ENCODE measurements at places on chromosomes 3 and 15. TPM values are rescaled to one million over a fixed set of nuclear protein-coding genes. Genes with fewer than 3 reads are reported as not detected.
A peak's percentile ranks its signal among the peaks of the same experiment; 100 is the strongest.

The SELENOS gene
- polyA plus RNA-seq: 64.1 TPM

The AGTR1 gene
- polyA plus RNA-seq: 27.4 TPM

The TXNRD3 gene
- polyA plus RNA-seq: 17.1 TPM

The ACSBG1 gene
- polyA plus RNA-seq: 1.5 TPM

The TFG gene
- polyA plus RNA-seq: 142 TPM

The SCAANT1 gene
- polyA plus RNA-seq: 1.5 TPM

The BBS4 gene
- 41.1 TPM for polyA plus RNA-seq

The PAQR9 gene
- 0.44 TPM for polyA plus RNA-seq

The RETNLB gene
- not detected for polyA plus RNA-seq

The KBTBD8 gene
- polyA plus RNA-seq: 2.0 TPM

DNA sequence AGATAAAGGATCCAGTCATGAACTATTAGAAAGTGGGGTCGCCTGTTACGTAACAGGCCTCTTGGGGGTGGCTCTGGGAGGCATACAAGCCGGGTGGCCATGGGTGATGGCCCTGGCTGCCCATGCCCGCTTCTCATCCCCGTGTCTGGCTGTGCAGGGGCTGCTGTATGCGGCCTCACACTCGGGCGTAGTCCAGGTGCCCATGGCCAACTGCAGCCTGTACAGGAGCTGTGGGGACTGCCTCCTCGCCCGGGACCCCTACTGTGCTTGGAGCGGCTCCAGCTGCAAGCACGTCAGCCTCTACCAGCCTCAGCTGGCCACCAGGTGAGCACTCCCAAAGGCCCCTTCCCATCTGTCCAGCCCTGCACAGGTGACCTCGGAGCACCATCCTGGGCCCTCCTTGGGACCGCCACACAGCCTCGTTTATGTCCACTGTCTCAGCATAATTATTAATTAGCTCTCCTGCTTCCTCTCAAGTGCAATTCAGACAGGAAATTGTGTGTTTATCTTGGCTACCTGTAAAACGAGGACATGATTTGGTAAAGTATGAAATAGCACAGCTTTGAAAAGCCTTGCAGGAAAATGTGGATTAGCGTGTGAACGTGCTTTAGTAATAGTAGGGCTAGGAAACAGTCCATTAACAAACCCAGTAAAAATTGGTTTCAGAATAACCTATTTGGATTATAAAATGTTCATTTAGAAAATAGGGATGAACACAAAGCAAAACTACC is 8.1 kb downstream of the CIB1 start:
- DNase-seq: no peak

DNA sequence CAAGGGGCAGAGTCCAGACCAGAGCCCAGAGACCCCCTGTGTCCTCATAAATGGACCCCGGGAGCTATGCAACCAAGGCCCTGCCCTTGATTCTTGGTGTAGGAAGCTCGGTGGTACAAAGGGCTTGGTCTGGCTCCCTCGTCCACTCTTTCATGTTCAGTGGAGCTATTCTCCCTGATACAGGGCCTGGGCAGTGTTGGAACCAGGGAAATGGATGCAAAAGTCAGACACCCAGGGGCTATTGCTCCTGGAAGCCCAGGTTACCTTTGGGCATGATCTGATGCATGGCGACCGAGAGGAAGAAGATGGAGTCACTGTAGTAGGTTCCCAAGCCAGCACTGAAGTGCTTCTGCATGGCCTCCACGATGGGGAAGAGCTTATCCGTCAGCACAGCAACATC is 44.5 kb downstream of the XXYLT1 start:
- DNase-seq: no peak

- no peak for DNase-seq
Measured at GRCh38 chr3:186070550-186070949, 38.3 kb downstream of the ETV5 start.

GRCh38 chr3:53718462-53718861 is 127.8 kb downstream of the CHDH start:
- DNase-seq: no peak

- DNase-seq: no peak
Measured at GRCh38 chr15:25793354-25794050, 69.6 kb downstream of the ATP10A start.

GRCh38 chr3:187929112-187929816 is 184.0 kb upstream of the BCL6 start:
- no peak for DNase-seq

DNA sequence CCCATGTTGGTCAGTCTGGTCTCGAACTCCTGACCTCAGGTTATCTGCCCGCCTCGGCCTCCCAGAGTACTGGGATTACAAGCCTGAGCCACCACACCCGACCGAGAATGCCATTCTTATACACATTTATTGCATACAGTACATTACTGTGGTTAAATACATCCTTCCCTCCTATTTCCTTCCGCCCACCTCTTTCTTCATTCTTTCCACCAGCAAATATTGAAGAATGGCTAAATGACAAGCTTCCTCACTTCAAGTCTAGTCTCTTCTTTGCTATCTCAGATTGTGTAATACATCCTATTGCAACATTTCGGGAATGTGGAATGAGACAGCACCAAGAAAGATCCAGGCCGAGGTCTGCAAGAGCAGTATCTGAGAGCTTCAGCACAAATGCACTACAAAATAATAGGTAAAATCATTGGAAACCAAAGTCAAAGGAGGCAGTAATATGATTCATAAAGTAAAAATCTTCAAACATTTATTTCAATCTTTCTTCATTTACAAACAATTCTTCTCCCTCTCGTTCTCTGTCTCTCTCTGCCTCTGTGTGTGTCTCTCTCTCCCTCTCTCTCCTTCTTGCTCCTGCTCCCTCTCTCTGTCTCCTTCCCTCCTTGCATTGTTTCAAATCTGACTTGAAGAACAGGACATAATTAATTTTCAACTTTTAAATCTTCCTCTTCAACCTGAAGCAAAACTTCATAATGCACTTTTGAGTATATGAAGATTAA is 94.7 kb upstream of the TGFBR2 start:
- no peak for DNase-seq

DNA sequence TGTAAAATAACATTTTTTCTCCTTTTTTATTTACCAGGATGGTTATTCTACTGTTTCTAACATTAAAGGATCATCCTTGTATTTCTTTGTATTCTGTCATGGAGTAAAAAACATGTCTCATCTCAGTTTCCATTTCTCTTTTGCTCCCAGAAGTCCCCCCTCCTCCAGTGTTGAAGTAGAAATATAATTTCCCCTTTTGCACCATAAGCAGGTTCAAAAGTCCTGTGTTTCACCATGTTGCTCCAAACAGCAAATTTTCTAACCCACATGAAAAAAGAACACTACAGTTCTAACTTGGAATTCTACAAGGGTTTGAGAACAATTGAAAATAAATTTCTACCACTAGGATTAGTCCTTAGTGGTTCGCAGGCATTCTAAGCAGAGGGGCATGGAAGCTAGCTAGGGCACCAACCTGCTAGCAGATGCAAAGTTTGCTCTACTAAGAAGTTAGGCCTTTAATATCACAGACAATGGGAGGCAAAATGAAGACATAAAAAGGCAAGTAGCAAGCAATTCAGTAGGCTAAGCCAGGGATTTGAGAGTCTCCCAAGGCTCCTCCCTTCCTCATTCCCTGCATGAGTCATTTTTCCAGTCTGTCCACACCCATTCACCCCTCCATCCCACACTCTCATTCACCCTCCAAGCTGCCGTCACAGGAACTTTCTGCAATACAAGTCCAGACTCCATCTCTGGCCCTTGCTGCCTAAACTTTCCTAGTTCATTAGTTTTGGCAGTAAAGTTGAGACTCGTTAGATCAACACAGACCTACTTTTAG is 2.3 kb upstream of the MBNL1 start:
- no peak for DNase-seq

DNA sequence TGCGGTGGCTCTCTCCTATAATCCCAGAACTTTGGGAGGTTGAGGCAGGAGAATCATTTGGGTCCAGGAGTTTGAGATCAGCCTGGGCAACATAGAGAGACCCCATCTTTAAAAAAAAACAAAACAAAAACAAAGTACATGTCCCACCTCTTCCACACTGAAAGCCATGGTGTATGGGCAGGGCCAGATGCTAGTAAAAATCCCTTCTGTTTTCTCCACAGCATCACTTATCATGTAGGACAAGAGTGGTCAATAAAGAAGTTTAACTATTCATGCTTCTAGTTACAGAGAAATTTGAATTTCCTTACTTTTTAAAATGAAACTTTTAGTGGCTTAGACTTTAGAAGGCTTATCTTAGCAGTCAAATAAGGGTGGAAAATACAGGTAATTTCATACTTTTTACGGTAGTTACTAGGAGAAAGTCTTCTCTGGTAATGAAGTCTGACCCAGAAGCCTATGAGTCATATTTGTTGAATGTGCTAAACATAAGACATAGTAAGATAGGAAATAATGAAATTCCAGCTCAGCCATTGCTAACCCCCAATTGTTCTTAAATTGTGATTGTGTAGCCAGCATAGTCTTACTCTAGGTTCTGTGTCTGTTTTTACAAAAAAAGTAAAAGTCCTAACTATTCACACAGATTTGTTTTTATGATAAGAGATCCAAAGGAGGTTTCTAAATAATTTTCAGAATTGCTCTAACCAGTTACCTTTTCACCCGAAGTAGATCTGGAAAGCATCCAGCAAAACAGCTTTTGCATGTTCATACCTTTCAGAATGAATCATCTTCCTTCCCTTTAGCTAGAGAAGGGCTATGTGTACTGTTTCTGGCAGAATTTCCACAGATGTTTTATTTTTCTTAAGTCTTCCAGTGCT is 16.4 kb upstream of the ZNF609 start:
- DNase-seq: no peak

GRCh38 chr3:162082516-162082915 is 585.9 kb downstream of the OTOL1 start:
- DNase-seq: no peak

DNA sequence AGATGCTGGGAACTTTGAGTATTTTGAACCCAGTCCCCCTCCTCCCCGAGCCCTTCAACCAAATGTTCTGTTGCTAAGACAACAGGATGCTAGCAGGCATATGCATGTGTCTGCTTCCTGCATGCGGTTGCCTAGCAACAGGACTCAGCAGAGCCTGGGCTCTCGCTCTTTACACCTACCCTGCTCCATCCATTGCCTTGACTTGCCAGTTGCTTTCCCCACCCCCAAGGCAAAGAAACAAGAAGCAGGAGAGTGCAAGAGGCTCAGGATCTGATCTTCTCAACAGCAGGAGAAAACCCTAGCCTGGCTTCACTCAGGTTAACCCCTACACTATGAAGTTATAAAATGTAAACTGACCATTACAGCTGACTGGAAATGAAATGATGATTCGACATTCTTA is 393.0 kb downstream of the IGSF11 start:
- DNase-seq: no peak

DNA sequence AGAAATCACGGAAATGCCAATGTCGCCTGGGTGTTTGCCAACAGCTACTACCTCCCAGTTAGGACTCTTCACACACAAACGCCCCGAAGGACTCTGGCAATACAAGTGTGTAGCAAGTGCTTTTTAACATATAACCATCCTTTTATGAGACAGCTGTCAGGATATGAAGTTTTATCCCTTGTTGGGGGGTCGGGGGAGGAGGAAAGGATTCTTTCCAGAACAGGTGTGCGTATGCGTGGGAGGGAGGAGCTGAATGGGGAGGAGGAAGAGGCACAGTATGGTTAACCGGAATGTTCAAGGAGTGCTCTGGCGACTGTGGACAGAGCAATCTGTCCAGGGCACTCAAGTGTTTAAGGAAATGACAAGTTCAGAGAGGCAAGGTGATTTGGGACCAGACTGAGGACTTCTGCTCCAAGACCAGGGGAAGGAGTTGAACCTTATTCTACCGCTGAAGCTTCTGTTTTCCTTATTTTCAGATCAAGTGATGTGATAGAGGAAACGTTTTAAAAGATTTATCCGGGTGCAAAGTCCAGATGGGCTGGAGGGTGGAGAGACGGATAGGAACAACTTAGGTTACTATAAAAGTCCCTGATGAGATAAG is 1.3 kb downstream of the TSPAN3 start:
- peak; percentile 28 for DNase-seq

DNA sequence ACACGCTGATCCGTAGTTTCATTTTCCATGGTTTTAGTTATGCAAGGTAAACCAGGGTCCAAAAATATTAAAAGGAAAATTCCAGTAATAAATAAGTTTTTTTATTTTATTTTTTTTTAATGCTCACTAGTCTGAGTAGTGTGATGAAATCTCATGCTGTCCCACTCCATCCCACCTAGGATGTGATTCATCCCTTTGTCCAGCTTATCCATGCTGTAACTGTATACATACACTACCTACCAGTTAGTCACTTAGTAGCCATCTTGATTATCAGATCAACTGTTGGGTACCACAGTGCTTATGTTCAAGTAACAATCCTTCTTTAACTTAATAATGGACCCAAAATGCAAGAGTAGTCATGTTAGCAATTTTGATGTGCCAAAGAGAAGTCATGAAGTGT is 75.2 kb downstream of the ESYT3 start:
- no peak for DNase-seq

DNA sequence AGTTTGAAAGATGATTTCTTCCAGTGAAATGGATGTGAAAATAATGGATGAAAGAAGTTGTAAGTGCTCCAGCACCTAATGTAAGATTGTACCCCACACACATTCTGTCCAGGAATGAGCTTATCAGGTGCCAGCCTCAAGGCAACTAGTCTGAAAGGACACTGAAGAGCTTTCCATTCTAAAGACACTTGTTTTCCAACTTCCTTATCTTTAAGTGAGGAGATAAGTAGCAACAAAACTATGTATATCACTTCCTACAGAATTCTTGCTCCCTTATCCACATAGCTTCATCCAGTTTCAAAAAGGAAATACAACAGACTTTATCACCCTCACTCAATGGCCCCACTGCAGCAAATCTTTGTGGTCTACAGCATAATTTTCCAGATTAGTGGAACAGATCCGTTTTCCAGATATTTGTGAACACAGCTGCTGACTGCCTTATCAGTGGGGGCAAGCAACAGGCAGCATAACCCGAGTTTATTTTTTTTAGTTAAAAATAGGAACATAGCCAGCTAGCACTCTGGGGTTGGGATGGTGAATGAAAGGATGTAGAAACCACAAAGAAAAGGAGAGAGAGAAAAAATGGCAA is 60.6 kb downstream of the CD200R1L start:
- no peak for DNase-seq

GRCh38 chr3:51862886-51863285 is 1.5 kb downstream of the IQCF2 start:
- no peak for DNase-seq

- no peak for DNase-seq
Measured at GRCh38 chr15:31361764-31362515, 35.3 kb downstream of the KLF13 start.

GRCh38 chr3:8869613-8870012 is 93.7 kb downstream of the RAD18 start:
- DNase-seq: no peak

- no peak for DNase-seq
Measured at GRCh38 chr15:74841891-74842373, 1.0 kb downstream of the ULK3 start.

DNA sequence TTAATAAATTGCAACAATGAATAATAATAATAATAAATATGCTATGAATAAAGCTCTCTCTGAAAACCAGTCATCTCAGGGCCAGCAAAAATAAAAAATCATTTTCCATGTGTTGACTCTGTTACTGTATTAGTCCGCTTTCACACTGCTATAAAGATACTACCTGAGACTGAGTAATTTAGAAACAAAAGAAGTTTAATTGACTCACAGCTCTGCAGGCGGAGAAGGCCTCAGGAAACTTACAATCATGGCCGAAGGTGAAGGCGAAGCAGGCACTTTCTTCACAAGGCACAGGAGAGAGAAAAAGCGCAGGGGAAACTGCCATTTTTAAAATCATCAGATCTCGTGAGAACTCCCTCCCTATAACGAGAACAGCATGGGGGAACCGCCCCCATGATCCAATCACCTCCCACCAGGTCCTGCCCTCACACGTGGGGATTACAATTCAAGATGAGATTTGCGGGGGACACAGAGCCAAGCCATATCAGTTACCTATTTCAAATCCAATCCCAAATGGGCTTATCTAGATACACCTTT is 224.1 kb downstream of the IGSF11 start:
- no peak for DNase-seq

GRCh38 chr15:84881520-84881830 is 3.0 kb upstream of the SLC28A1 start:
- DNase-seq: no peak

Data from renal cortex interstitium (tissue), 15 donors.